Hypothalamus (tissue), 51 donors: ENCODE measurements at places on chromosomes 12 and 14.

- no peak for DNase-seq
These were observed 6.1 kb upstream of the AMIGO2 start for GRCh38 chr12:47085815-47086252.

DNA sequence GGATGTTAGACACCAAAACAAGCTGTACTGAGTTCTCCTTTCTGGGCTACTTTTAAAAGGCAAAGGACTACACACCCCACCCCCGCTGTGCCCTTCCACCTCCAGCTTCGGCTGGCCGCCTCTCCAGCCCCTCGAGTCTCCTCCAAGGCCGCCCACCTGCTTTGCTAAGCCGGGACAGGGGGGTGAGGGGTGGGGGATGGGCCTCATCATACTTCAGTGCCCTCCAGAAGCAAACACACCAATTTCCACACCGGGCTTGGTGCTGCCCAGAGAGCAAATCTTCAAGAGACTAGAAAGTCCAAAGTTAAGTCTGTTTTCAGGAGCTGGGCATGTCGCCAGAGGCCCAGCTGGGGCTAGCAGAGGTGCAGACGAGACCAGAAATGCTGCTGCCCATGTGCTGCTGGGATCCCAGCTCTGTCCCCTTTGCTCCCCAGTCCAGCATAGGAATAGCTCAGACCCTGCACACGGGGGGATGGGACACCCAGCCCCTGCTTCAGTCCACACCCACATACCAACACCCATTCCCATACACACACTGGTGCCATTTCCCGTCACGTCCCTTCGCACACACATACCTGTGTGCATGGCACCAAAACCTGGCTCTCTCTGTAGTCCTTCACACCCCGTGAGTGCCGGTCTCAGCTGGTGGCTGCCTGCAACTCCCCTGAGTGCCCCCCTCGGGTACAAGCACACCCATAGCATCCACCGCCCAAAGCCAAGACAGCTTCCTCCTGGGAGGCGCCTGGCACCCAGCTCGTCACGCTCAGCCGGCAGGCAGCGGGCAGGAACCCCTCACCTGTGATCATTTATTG, 1.0 kb downstream of the SLC6A12 start:
- DNase-seq: no peak

- DNase-seq: no peak
These were observed 83.9 kb downstream of the PIK3C2G start for GRCh38 chr12:18345021-18345735.

DNA sequence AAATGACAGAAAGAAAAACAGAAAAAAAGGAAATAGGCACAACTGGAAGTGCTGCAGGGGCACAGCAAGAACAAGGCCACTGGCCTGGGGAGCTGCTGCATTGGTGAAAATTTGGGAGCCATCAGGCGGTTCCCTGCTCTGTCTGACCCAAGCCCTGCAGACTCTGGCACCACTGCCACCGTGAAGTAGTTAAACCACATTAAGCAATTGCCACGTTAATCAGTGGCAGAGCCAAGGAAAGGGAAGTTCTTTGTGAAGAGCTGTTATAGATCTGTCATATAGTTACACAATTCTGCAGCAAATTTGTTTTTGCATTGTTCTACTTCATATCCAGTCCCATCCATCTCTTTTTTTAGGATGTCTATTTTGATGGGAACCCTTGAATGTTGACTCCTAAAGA, 915.3 kb downstream of the FSCB start:
- no peak for DNase-seq

DNA sequence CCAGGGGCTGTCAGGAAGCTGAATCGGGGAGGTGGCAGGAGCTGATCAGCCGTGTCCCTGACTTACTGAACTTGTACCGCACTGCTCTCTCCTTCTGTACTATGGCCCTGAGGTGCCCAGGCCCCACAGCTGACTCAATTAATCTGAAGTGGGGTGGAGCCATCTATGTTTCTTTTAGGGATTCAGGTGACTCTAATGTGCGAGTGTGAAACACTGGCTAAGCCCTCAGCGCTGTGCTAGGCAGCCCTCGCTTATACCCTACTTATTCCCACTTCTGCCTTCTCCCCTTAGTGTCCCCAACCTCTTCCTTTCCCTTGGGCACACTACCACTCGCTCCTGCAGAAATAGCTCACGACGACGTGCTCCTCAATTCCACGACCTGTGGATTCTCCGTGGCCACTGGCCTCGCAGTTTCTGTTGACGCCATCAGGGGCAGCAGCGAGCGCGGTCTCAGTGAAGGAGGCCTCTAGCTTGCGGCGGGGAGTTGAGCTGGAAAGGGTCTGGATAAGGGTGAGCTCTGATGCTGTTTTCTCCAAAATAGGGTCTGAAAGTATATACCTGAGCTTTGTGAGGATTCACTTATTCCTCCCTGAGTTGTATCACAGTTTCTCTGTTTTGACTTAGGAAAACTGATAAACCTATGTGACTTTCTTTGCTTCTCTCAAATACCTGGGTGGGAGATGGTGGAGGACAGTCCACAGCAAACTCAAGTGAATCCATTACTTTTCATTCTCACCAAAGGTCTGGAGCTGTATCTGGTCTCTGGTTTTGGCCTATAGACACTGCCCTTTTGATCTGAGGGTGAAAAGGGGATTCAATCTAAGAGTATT, 167.6 kb downstream of the SLC41A2 start:
- no peak for DNase-seq

- DNase-seq: no peak
These were observed 230.4 kb downstream of the SPTSSA start for GRCh38 chr14:34231626-34232025.

- DNase-seq: no peak
These were observed 3.8 kb downstream of the SDSL start for GRCh38 chr12:113425960-113426453.

GRCh38 chr14:55500219-55500701, 59.8 kb upstream of the TBPL2 start:
- DNase-seq: no peak

DNA sequence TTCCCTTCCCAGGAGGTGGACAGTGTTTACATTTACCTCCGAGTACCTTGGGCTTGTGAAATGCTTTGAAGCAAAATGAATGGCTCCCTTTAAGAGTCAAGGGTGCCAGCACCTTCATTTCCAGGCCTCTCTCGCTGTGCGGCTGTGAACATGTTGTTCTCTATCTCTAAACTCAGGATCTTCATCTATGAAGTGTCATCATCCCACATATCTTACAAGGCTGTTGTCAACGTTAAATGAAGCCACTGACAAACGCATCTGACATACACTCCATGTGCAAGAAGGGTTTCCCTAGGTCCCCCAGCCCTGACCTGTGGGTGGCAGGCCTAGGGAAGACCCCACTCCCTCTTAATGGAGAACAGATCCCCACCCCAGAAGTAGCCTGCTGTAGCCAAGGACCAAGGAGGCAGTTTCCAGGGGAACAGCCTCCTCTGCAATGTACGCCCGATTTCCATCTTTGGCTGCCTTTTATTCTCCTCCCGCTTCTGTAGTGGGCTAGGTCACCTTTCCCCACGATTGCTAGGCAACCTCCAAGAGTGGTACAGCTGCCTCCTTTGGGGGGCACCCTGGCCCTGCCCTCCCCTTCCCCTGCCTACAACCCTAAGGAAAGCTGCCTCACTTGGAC, 7.6 kb downstream of the ACTN1 start:
- no peak for DNase-seq

DNA sequence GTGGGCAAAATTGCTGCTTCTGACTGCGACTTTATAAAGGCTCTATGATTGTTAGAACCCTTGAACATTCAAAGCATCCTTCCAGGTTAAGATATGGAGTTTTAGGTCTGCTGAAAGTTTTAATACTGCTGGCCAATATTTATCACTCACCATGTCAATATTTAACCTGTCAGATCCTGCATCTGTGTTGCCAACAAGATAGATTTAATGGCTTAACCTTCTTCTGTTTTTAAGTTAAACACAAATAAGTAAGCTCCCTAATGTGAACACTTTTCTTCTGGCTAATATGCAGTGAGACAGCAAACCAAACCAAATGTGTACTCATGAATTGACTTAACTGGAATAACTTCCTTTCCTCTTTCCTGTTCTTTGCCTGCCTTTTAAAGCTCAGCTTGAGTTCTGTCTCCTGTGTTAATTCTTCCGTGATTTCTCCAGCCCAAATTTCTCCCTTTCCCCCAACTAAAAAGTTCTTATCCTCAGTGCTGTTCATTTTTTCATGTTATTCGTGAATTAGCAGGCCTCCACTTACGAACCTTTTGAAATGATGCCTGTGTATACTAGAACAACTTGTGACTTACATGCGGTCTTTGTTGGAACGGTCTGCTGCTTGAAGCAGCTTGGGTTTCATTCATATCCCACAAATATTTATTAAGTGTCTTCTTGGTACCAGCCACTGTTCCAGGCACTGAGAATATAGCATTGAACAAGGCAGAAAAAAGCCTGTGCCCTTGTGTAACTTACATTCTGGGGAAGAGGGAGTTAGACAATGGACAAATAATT, 9.1 kb downstream of the FBXW8 start:
- no peak for DNase-seq

- no peak for DNase-seq
These were observed 1.7 kb downstream of the HSPA2 start for GRCh38 chr14:64541972-64542835.
